ENCODE measurements at places on chromosomes 6 and 20. TPM values are rescaled to one million over a fixed set of nuclear protein-coding genes. Genes with fewer than 3 reads are reported as not detected.

Gene PIM1
- 17.4 TPM for total RNA-seq

Gene SULF2
- 20.7 TPM for total RNA-seq

Gene PSORS1C1
- 4.4 TPM for total RNA-seq

Gene PAX1
- total RNA-seq = not detected

Gene XKR7
- total RNA-seq = not detected

Measured in A549 treated with RU486 at 1 μM for 4 hours (cell line).